ENCODE measurements at places on chromosomes 7 and 10.

DNA sequence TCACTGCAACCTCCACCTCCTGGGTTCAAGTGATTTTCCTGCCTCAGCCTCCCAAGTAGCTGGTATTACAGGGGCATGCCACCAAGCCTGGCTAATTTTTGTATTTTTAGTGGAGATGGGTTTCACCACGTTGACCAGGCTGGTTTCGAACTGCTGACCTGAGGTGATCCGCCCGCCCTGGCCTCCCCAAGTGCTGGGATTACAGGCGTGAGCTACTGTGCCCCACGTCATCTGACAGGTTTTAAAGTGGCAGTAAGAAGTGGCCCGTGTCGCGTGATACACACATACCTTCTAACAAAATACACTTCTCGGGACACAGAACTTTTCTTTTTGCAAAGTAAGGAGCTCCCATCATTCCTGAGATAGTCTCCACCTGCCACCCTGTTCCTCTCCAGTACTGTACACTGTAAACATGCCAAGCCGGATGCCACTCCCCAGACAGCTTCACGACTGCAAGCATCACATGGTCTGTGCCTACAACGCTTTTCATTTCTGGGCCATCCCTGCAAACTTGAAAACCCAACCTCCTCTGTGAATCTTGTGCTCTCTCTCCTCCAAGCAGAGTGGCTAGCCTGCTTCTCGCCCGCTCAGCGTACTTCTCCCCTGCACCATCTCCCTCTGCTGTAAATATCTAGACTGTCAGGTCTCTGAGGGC lies 256.3 kb upstream of the KLF14 start:
- no peak for DNase-seq

DNA sequence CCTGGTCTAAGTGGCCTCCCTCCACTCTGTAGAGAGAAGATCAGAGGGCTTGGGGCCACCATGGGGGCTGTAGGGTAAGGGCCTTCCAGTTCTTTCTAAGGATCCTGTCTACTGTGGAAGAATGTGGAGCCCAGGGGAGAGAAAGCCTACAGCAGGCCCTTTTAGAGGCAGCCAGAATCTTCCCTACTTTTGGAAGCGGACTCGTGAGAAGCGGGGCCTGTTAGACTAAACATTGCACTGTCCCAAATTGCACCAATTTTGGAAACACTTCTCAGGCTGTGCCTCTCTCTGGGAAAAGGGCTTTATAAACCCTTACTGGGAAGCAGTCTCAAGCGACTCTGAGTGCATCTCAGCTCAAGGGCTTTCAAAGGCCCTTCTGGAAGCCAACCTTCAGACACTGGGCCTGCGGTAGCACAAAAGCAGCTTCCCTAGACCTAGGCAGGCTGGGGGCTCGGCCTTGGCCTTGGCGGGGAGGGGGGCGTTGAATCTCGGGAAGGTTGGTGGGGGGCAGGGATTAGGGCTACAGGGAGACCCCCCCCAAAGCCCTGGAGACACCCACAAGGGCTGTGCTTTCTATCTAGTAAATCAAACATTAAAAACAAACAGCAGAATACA lies 298.1 kb downstream of the GFRA1 start:
- no peak for DNase-seq

- DNase-seq, result no peak
Measured at GRCh38 chr10:3578159-3578558, 206.8 kb downstream of the KLF6 start.

DNA sequence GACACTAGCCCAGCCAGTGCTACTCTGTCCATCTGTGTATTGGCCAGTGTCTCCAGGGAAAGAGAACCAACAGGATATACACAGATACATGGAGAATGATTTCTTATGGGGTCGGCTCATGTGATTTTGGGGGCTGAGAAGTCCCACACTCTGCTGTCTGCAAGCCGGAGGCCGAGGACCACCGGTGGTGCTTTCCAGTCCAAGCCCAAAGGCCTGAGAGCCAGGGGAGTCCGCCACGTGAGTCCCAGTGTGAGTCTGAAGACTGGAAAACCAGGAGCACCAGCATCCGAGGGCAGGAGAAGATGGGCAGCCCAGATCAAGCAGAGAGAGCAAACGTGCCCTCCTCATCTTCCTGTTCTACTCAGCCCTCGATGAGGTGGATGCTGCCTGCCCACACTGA lies 71.5 kb downstream of the C10orf143 start:
- DNase-seq, result no peak

GRCh38 chr7:18290865-18291264 lies 204.7 kb upstream of the HDAC9 start:
- DNase-seq, result no peak

DNA sequence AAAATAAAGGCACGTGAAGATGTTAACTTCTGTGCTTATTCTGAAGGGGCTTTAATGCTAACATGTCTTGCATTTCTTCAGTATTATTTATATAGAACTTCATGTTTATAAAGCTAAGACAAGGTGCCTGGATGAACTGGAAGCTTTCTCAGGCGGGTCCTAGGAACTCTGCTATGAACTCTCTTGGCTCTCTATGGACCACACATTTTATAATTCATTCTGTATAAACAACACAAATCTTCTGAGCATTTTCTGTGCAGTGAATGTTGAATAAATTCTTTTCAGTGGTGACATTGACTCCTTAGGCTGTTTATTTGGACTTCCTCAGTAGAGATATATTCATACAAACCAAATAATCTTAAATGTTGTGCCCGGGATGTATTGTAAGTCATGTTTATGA lies 79.6 kb downstream of the TRIL start:
- DNase-seq, result no peak

GRCh38 chr10:124944982-124945381 lies 3.1 kb downstream of the ZRANB1 start:
- DNase-seq, result no peak

DNA sequence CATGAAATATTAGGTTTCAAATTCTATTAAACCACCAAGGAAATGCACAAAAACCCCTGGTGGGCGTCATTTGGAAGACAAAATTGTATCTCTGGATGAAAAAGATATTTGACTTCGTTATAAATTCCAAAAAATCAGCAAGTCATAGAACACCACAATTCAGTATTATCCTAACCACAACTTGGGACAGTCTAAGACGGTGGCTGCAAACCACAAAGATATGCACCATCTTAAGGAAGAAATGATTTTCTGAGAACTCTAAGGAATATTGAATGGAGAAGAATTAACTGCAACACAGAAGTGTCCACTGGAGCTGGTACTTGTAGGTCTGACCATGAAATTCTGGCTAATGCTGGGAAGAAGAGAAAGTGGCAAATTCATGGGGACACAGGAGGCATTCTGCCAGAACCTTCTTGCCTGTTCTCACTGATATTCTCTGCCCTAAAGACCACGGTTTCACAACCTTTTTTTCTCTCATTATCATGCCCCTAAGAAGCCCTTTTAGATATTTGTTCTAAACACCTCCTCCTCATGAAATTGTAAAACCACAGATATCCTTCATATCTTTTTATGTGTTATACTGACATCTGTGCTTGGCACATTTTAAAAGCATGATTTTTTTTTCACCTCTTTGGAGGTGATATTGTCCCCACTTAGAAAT lies 92.9 kb downstream of the SFMBT2 start:
- DNase-seq, result no peak

GRCh38 chr7:74429153-74429747 lies 24.5 kb upstream of the GTF2IRD1 start:
- DNase-seq, result peak; percentile 31

DNA sequence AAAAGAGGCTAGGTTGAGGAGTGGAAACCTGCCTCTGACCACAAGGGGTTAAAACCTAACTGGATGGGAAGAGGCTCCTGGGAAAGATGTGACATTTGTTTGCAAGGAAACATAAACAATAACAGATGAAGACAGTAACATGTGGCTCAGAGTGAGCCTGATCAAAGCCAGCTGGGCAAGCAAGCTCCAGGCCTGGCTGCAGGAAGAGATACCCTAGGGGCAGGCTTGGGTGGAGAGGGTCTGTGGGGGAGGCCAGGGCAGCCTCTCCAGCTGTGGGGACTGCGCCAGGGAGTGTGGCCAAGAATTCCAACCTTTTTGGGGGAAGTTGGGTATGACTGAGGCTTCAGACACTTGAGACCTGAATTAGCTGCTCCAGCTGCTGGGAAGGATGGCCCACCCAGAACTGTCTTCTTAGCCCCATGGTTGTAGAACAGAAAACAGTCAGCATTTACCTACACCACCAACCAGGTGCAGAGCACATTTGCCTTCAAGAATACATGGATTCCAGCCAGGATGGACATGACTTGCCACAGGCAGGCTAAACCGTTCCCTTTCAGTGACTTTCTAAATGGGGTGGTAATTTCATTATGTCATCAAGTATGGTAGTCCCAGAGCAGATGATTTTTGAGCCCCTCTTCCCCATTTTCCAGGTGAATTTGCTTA lies 10.4 kb upstream of the FAM170B start:
- DNase-seq, result no peak

- no peak for DNase-seq
Measured at GRCh38 chr10:96188421-96188820, 58.3 kb downstream of the ZNF518A start.

- no peak for DNase-seq
Measured at GRCh38 chr7:28192786-28193585, 12.4 kb upstream of the JAZF1 start.

DNA sequence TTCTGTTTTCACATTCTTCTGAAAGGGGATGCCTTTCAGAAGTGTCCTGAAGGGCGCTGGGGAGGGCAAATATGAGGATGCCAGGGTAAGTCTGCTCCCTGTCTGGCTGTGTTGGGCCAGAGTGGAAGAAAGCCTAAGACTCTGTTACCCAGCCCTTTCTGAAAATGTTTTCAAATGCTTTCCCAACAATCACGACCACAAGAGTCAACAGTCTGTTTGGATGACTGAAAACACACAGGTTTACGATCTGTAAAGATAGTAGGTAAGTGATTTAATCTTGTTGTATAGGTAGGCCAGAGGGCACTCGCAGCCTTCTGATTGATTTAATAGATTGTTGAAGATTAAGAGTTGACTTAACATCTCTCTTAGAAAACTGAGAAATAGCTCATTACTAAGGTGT lies 13.2 kb downstream of the SGPL1 start:
- no peak for DNase-seq

DNA sequence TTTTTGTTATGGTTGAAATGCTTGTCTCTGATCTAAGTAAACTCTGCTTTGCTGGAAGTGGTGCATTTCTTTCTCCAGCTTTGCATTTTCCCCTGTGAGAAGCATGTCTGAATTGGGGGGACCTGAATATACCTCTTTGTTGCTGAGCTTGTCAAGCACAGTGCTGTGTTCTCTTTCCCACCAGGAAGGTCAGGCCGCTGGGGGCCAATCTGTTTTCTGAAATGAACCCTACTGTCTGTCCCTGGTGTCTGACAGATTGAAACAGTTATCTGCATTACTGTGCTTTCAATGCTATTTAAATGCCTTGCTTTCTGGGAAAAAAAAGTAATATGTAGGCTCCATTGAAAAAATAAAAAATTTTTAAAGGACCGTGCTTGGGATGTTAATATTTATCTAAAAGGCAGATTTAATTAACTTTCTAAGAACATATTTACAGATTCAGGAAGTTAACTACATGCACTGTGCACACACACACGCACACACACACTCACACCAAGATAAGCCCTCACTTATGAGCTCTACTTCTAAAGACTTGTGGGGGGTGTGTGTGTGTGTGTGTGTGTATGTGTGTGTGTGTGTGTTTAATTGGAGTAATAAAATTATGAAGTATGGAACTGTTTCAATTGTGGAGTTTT lies 127.0 kb upstream of the FZD1 start:
- DNase-seq, result no peak

- DNase-seq, result no peak
Measured at GRCh38 chr7:92020636-92021035, 80.0 kb downstream of the AKAP9 start.

DNA sequence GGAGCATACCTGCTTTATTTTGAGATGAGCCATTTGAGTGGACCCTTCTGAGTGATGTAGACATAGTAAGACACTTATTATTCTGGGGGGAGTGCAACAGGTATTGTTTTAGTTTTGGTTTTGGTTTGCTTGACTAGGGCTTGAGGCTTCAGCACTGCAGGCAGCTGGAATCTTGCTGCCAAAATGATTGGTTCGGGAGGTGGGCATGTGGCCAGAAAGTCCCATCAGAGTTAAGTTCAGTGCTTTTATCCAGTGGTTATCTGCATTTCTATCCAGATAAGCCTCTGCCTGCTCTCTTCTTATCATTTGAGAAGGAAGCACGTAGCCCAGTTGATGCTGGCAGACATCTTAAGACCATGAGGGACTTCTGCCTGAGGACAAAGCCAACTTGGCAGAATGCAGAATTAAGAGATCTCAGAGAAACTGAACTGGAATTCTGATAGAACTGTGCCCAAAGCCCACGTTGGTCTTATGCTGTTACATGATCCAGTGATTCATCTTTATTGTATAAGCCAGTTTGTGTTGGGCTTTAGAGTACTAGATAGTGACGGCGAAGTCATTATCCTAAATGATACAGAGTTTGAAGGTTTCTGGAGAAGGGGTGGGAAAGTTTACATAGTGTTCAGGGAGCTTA lies 9.6 kb upstream of the JAZF1 start:
- DNase-seq, result peak; percentile 95

- DNase-seq, result peak; percentile 59
Measured at GRCh38 chr10:15200626-15201025, 32.1 kb upstream of the NMT2 start.

- DNase-seq, result no peak
Measured at GRCh38 chr7:997404-998395, 14.7 kb downstream of the CYP2W1 start.

GRCh38 chr10:68121852-68122251 lies 12.6 kb downstream of the MYPN start:
- peak; percentile 62 for DNase-seq

- DNase-seq, result peak; percentile 14
Measured at GRCh38 chr10:65931291-65932070, 994.4 kb upstream of the LRRTM3 start.

GRCh38 chr7:158406801-158407200 lies 180.8 kb downstream of the PTPRN2 start:
- DNase-seq, result no peak

- DNase-seq, result no peak
Measured at GRCh38 chr7:142890874-142891485, 5.4 kb upstream of the TRPV6 start.

- DNase-seq, result no peak
Measured at GRCh38 chr7:137546671-137547070, 203.1 kb upstream of the PTN start.

DNA sequence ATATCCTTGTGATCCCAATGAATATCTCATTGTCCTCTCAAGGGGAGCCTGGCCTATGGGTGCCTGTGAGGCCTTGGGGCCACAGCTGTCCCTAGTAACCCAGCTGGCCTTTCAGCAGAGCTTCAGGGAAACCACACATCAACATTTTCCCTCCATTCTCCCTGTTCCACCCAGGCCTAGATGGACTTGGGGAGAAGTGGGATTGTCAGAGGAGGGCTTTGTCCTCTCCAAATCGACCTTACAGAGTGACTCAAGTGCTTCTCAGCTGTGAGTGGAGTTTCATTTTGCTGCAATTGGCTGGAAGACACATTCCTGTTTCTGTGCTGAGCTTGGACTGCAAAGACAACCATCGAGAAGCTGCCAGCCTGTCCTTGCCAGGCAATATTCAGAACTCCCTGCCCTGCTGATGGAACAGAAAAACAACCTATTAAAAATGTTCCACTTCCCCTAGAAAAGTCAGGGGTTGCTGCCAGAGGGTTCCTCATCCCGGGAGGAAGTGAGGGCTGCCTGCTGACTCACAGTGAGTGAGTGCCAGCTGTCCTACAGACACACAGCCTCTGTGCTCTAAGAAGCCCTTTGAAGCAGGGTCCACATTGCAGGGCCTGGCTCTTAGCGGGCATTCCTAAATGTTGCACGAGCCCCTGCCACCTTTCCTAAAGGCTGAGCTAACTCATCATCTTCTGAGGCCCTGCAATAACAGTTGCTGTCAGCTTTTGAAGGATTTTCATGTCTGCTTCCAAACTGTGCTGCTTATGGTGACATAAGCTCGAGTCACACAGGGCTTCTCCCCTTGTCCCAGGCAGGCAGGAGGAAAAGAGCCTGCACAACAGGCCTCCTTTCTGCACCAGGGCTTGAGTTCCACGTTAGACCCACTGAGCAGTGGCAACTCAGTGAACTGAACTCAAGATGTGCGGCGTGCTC lies 20.5 kb downstream of the STRA8 start:
- peak; percentile 87 for DNase-seq

All from umbilical cord (tissue), 2 donors.